ENCODE measurements at places on chromosomes 11 and 22.

DNA sequence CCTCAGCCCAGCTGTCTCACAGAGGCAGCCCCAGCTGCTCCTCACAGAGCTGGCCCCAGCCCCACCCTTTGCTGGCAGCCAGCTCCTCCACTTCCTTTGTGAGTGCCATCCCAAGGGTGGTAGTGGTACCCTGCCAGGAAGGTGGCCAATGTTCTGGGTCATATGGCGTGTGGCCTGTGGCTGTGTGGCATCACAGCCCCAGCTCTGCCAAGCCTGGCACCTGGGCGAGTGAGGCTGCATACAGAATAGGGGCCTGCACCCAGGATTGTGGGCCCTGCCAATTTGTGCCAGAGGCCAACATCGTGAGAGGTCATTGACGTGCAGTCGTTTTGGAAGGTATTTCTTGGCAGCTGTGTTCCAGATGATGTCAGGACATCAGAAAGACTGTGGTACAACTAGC is 10.7 kb downstream of the TUB start:
- no peak for DNase-seq

DNA sequence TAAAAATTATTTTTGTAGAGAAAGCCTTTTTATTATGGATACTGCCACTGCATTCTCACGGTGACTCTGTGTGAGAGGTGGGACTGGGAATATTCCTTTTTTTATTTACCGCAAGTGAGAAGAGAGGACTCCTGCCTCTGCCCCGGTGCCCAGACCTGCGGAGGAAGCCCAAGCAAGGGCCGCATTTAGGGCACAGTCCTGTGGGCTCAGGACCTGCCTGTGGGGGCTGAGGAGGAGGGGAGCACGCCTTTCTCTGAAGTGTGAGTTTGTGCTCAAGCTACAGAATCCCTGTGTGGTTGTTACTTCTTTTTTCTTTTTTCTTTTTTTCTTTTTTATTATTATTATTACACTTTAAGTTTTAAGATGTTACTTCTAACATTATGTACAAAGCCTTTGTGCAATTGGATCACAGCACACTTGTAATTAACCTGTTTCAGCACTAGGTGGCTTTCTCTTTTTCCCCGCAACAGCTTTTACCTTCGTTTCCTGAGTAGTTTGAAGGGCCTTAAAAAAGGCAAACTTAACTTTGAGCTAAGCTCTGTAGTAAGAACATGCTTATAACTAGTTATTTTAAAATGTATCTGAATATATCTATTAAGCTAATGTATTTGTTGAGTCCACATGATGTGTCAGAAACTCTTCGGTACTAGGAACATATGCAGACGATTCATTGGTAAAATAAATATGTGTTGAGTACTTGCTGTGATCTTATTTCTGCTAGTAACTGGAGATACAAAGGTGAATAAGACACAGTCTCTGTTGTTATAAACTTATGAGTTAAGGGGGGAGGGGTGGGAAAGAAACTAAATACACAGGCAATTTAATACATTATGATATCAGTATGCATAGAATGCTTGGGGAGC is 18.3 kb downstream of the AMOTL1 start:
- no peak for DNase-seq

DNA sequence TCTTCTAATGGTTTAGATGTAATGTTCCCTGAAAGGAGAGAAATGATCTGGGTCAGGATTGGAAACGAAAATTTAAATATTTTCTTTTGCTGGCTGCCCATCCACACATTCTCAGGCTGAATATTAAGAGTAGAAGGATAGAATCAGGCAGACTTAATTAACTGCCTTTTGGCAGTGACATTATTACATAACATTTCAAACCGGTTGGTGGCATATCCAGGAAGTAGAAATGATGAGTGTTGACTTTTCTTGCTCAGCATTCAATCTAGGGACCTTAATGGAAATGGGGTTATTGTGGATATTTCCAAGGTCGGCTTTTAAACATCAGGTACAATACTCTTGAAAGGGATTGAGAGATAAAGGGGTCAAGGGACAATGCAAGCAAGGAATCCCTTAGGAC is 677.4 kb upstream of the ARHGAP42 start:
- DNase-seq = no peak

- DNase-seq = peak; percentile 88
Measured at GRCh38 chr11:1628506-1629325, 859 bp upstream of the KRTAP5-5 start.

GRCh38 chr11:4619514-4619913 is 11.5 kb upstream of the TRIM68 start:
- DNase-seq = no peak

DNA sequence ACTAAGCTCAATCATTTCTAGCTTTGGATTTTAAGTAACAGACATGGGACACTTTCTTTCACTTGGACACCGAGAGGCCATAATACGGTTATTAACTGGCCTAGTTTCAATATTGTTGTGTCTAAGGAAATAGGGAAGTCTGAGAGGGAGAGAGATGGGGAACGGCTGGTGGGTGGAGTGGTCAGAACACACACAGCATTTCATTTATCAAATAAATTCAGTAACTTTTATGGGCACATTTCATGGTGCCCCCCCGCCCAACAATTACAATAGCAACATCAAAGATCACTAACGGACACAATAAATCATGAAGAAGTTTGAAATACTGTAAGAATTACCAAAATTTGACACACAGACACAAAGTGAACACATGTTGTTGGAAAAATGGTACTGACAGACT is 10.7 kb downstream of the PRPF19 start:
- DNase-seq = no peak

DNA sequence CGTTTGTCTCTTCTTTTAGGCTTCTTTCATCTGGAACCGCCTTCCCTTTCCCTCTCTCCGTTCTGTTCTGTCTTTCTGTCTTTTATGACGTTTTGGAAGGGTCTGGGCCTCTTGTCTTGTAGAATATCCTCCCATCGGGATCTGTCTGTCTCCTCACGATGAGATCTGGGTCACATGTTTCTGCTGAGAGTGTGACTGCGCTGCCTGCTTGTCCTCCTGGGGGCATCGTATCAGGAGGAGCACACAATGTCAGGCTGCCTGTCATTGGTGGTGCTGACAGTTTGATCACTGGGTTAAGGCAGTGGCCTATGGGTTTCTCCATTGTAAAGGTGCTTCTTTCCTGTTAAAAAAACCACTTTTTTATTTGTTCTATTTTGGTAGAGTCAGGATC is 60.4 kb upstream of the PARVG start:
- DNase-seq = no peak

DNA sequence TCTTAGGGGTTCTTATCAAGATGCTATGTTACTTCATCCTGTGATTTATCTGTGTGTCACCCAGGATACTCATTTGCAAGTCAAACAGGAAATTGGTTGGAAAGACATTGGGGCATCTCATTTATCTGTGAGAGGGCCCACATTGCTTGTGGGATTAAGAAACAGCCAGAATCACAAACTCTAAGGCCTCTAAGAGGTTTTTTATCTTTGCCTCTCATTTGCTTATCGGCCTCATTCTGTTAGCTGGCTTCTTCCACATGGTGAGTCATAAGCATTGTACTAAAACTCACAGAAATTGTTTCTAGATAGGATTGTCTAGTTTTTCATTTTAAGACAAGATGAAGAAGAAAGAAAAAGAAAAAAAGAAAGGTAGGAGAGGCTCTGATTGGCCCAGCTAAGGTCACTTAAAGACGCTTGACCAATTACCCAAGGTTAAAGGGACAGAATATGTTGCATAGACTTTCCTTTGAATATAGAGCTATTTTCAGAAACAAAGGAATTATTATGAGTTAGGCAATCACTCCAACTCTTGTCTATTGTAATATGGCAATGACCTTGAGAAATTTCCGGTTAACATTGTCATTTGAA is 121.9 kb downstream of the ARHGAP42 start:
- DNase-seq = no peak

- no peak for DNase-seq
Measured at GRCh38 chr11:3709977-3710376, 38.8 kb upstream of the CHRNA10 start.

DNA sequence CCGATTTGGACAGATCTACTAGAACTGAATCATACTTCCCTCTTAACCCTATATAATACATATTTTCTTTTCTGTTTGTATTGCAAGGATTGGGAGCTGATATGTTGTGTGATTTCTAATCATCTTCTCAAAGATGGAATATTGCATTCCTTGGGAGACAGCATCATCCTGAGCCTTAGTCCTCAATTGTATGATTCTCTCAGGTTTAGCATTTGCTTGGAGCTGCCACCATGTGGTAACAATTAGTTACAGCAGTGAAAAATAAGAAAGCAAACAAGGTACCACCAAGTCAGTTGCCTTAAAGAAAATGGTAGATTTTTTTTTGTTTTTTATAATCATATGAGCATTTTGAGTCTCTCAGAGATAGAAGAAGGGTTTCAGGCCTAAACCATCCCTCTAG is 11.9 kb downstream of the SNX19 start:
- DNase-seq = no peak

DNA sequence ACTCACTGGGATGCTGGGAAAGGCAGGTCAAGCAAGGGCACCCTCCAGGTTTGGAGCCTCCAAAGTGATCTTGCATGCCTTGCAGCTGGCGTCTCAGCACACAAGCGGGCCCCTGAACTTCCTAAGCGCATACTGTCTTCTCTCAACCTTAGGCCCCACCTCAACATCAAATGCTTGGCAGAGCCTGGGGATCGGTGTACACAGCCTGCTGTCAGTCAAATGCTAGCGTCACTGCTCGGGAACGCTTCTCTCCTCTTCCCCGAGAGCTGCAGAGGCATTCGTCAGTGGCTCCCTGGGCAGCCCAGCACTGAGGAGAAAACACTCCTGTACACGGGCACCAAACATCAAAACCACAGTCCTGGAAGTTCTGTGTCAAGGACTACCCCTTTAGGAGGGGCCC is 124.9 kb downstream of the C11orf58 start:
- no peak for DNase-seq

DNA sequence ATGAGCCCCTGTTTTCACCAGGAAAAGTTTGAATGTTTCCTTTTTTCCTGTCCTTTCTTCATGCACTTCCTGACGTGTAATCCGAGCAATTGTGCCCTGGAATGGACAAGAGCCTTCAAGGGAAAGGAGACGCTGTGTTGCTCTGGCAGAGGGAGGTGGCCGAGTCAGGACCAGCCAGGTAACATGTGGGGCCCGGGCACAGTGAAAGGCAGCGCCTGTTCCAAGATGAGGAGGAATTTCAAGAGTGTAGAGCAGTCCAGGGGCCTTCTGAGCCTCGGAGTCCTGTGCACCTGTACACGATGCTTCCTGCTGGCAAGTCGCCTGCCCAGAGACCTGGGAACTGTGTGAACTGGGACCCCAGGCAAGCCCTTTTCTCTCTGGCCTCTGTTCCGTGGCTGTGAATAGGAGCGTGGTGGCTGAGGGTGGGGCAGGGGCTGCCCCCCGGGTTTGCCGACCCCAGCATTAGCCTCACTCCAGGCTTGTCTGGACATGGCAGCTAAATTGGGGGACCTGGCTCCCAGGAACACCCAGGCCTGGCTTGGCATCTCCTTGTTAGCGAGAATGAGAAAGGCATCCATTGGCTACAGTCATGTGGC is 92.0 kb downstream of the MYEOV start:
- no peak for DNase-seq

- DNase-seq = no peak
Measured at GRCh38 chr22:28600546-28601143, 79.0 kb downstream of the TTC28 start.

- no peak for DNase-seq
Measured at GRCh38 chr11:132256528-132257279, 886.3 kb downstream of the NTM start.

DNA sequence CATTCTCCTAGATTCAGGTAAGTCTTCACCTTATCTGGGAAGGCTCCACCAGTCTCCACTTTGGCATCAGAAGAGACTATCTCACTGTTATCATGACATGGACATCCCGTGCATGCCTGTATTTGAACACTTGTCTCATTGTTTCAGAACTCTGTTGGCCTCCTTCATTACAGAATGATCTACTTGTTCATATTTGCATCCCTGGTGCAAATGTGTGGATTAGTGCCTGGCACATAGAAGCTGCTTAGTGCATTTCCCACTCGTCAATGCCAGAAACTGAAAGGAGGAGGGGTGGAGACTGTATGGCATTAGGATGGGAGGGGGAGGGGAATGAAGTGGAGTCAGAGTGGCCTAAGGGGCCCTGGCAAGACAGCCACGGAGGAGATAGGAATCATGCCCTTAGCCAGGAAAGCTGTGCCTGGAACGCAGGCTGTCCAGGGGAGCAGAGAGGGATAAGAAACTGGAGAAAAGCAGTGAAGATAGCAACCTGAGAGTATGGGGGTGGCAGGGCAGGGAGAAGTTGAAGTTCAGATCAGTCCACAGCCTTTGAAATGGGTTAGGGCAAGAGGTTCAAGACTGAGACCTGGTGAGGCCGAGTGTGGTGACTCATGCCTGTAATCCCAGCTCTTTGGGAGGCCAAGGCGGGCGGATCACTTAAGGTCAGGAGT is 53.8 kb upstream of the CAPRIN1 start:
- no peak for DNase-seq

- no peak for DNase-seq
Measured at GRCh38 chr22:24271386-24271854, 789 bp downstream of the SPECC1L start.

- DNase-seq = peak; percentile 67
Measured at GRCh38 chr11:69801513-69802335, 17.5 kb downstream of the FGF3 start.

GRCh38 chr11:130476922-130477491 is 28.6 kb downstream of the ADAMTS15 start:
- DNase-seq = no peak

- no peak for DNase-seq
Measured at GRCh38 chr11:21564095-21564494, 628.8 kb upstream of the ANO5 start.

DNA sequence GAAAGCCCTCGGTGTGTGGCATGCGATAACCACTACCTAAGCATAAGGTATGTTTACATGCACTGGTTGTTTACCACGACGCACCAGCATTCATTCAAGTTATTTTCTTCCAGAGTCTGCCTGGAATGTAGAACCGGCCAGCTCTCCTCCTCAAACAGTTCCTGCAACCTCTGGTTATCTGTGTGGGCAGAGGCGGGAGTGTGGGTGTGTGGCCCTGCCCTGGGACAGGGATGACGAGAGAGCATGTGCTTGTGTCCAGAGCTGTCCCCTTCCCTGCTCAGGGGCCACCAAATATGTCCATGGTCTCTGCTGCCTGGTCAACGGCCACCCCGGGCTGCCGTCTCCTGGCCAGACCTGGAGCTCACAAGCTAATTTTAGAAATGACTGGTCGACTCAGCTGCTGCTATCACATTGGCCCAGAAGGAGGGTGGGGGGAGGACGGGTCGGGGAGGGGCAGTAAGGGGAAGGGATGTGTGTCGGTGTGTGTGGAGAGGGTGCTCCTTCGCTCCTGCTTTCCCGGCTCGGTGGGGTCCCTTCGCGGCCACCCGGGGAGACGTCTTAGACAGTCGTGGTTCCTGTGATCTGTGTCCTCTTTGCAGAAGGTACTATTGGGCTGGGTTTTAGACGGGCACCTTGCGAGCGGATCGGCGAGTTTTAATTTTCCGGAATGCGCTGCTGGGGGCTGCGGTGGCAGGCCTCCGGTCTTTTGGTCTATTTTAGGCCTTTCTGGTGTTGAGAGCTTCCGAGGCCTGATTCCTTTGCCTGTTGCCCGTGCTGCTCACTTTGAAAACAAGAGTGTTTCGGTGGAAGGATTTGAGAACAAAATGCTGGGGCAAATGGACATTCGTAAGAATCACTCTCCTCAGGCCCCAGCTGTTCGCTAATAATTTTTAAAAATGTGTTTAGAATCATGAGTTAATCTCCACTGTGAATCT is at the start of gene MYO18B:
Gene MYO18B, plus strand, starts transcription at position 497 of the 935 bp plus-strand sequence. CDS start 18,905 bp downstream, outside the sequence.
- DNase-seq = no peak

Measured in endothelial cell (in vitro differentiated cells).